ENCODE measurements at places on chromosomes 7 and 10.

DNA sequence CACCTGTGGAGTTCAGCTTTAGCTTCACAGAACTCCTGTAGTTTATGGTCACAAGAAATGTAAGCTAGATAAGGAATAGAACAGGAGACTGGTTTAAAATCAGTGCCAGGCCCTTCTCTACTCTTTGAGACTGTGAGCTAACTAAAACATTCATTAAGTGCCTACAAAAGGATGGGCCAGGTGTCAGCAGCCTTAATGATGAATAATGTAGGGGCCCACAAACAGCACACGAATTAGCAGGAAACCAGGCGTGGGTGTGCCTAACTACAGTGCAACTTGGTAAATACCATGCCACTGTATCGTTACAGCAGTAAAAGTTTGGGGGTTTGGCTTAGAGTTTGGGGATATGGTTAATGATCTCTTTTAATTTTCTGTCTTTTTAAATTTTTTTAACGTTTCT, 6.1 kb upstream of the ABLIM1 start:
- DNase-seq: no peak

GRCh38 chr10:88949912-88950837, 2.4 kb downstream of the ACTA2 start:
- DNase-seq: no peak

DNA sequence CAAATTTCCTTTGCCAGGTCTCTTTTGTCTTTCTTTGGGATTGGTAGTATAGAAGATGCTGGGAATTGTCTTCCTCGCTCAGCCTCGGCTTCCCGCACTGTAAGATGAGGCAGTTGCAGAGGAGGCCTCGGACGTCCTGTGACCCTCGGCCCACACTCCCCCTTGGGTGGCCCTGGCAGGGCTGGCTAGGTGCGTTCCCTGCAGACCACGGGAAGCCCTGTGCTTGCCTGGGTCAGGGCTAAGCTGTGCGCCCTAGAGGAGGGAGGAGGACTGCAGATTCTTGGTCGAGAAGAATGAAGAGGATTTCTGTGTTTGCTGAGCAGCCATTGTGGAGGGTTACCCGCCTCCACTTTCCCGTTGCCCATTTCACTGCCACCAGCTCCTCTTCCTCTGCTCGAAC, 42.8 kb downstream of the WIPI2 start:
- DNase-seq: no peak

GRCh38 chr7:124943472-124943871, 13.8 kb upstream of the POT1 start:
- DNase-seq: no peak

Measured in uterus (tissue), 4 donors.